Tibial artery (tissue), 4 donors: ENCODE measurements at places on chromosomes 12 and 14.

GRCh38 chr14:80456209-80456608 lies 244.9 kb upstream of the DIO2 start:
- no peaks in the 10 kb centered on the region for H3K36me3 ChIP-seq
- H3K27me3 ChIP-seq, result no peaks in the 10 kb centered on the region
- DNase-seq, result no peak
- H3K27ac ChIP-seq, result no peak overlapping the region

- H3K4me3 ChIP-seq, result no peak overlapping the region
- DNase-seq, result no peak
- no peak overlapping the region for H3K27ac ChIP-seq
- H3K27me3 ChIP-seq, result no peaks in the 10 kb centered on the region
- H3K4me1 ChIP-seq, result no peaks in the 10 kb centered on the region
Measured at GRCh38 chr12:59626382-59626781, 30.6 kb downstream of the SLC16A7 start.

DNA sequence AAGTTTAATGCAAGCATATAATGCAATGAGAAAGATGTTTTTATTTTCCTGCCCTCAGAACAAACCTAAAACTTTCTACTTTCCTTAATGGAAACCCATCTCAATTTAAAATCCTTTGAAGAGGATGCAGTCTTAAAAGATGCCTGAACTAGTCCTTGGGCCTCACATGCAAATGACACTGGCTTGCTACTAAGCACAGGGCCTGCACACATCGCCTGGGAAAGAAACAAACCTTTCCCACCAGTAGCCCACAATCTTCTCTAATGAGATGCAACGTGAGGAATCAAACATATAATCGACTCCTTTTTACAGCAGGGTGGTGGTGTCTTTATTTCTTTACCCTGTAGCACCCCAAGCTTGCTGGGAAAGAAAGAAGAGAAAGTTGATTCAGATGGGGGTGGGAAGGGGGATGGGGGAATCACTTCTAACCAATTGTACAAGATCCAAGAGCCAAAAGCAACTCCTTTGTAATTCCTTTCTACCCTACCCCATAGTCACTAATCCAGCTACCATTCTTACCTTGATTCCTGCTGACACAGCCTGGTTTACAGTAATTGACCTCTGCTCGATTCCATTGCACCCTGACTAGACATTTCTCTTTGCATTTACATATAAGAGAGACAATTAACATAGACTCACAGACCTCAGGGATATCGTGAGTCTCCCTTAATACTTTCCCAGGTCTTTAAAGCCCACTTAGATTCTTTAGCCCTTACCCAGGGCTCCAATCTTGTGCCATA lies 69.5 kb upstream of the FERMT2 start:
- H3K4me3 ChIP-seq, result no peak overlapping the region
- no peaks in the 10 kb centered on the region for H3K27me3 ChIP-seq
- DNase-seq, result no peak
- H3K27ac ChIP-seq, result no peak overlapping the region
- H3K36me3 ChIP-seq, result no peaks in the 10 kb centered on the region

GRCh38 chr12:64103825-64104740 lies 118.0 kb downstream of the KICS2 start:
- peaks cover 11% of the 10 kb centered on the region for H3K4me1 ChIP-seq
- no peaks in the 10 kb centered on the region for H3K27me3 ChIP-seq
- DNase-seq, result no peak
- H3K36me3 ChIP-seq, result no peaks in the 10 kb centered on the region
- H3K4me3 ChIP-seq, result no peak overlapping the region

DNA sequence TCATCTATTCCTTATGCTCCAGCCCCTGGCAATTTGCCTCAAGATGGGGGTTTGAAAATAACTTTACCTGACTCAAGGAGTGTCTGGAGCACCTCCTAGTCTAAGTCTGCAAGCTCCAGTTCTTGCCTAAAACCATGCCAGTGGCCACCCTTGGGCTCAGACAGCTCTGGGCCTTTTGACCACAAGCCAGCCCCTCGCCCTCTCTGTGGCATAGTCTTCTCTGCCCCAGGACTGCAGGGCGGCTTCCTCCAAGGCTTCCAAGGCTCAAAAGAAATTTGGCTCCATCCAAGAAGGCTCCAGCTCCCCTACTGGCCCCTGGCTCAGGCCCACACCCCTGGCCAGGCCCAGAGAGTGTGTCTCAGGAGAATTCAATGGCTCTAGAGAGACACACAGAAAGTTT lies 14.8 kb downstream of the ACVRL1 start:
- no peaks in the 10 kb centered on the region for H3K27me3 ChIP-seq

- no peak for DNase-seq
- no peaks in the 10 kb centered on the region for H3K27me3 ChIP-seq
Measured at GRCh38 chr14:35688126-35688826, 120.8 kb downstream of the RALGAPA1 start.

DNA sequence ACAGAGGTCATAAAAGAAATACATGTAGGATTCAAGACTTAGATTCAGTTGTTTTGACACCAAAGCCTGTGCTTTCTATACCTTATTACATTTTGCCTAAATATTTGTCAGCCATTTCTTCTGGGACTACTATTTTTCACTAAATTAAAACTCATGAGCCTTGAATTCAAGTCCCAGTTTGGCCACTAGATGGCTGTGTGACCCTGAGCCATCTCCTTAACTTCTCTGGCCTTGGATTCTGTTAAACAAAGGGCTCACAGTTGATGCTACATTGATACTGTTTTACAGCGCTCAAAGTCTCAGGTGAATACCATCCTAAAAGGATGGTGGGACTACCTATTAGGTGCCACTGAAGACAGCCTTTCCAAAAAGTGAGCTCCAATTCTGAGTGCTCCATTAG lies 39.6 kb upstream of the CCDC198 start:
- H3K27ac ChIP-seq, result no peak overlapping the region
- no peaks in the 10 kb centered on the region for H3K4me1 ChIP-seq
- no peaks in the 10 kb centered on the region for H3K27me3 ChIP-seq
- H3K4me3 ChIP-seq, result no peak overlapping the region
- H3K36me3 ChIP-seq, result no peaks in the 10 kb centered on the region

DNA sequence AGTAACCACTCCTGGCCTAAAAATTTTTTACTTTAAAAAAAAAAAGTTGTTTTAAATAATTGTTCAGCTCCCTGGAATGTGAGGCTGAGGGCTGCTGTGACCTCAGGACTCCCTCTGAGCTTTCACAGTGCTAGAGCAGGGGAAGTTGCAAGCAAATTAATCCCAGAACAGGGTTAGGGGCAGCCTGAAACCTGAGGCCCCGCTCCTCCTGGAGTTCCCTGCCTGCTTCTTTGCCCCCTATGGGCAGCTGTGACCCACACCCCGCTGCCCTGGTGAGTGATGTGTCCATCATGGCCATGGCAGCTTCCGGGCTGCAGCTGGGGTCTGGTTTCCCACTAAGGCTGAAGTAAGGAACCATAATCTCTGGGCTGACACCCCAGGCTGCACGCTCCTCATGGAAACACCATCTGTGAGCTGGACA lies 9.5 kb downstream of the RITA1 start:
- no peaks in the 10 kb centered on the region for H3K27me3 ChIP-seq
- peaks cover 7% of the 10 kb centered on the region for H3K36me3 ChIP-seq
- H3K4me3 ChIP-seq, result no peak overlapping the region
- H3K4me1 ChIP-seq, result peaks cover 31% of the 10 kb centered on the region
- peak overlapping the region; percentile 67 for H3K27ac ChIP-seq

- H3K4me3 ChIP-seq, result no peak overlapping the region
Measured at GRCh38 chr14:68506021-68506644, 286.7 kb downstream of the ZFP36L1 start.

- no peak overlapping the region for H3K27ac ChIP-seq
- H3K4me3 ChIP-seq, result no peak overlapping the region
- no peak for DNase-seq
- no peaks in the 10 kb centered on the region for H3K27me3 ChIP-seq
- H3K4me1 ChIP-seq, result no peaks in the 10 kb centered on the region
Measured at GRCh38 chr12:15038137-15038536, 65.3 kb downstream of the PDE6H start.

DNA sequence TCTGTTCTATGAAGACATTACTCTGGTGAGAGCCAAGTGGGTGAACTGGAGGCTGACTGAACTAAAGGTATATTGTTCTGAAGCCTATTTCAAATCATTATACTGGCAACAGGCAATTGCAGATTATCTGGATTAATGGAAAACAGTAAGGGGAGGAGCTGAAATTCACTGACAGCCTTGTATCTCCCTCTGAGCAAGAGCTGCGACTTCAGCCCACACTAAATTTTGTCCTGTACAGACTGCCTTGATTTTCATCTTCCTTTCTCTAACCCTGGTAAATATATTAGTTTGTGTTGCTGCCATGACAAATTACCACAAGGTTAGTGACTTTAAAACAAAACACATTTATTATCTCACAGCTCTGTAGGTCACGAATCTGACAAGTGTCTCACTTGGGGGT lies 231.1 kb downstream of the SLC2A13 start:
- H3K4me1 ChIP-seq, result no peaks in the 10 kb centered on the region
- no peak overlapping the region for H3K27ac ChIP-seq
- H3K4me3 ChIP-seq, result no peak overlapping the region
- H3K36me3 ChIP-seq, result no peaks in the 10 kb centered on the region
- no peaks in the 10 kb centered on the region for H3K27me3 ChIP-seq
- DNase-seq, result no peak

GRCh38 chr14:22532345-22533056 lies 56.5 kb downstream of the DAD1 start:
- no peak for DNase-seq
- H3K27ac ChIP-seq, result peak overlapping the region; percentile 44
- H3K36me3 ChIP-seq, result no peaks in the 10 kb centered on the region
- no peaks in the 10 kb centered on the region for H3K4me1 ChIP-seq
- no peak overlapping the region for H3K4me3 ChIP-seq

DNA sequence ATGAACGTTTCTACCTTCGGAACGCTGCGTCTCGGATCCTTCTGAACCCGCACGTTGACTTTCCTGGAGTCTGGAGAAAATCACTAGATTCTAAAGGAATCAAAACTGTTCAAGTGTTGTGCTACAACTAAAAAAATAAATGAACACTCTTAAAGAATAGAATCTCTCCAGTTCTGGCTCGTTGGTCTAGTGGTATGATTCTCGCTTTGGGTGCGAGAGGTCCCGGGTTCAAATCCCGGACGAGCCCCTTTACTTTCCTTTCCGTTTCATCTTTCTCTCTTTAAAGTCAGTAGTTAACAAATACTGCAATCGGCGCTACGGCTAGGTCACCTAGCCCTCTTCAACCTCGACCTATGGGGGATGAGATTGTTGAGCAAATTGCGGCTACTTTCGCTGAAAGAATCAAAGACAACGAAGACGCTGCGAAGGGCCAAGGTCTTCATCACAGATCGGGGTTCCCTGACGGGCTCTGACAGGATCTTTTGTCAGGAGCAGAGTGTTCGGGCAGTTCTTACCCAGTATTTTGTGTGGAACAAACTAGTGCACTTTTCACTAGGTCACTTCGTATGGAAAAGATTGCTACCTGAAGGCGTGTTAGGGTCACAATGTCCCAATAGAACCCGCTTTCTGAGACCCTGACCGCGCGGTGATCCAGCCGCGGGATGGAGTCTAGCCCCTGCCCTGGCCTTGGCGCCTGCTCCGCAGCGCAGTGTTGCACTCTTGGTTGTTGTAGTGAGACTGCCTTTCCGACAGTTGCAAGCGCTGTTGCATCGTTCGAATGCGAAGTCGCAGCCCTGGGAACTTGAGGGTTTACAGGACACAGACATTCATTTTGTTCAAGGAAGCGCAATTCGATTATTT lies 8.4 kb downstream of the OR6S1 start:
- peak; percentile 36 for DNase-seq
- H3K27me3 ChIP-seq, result no peaks in the 10 kb centered on the region
- H3K27ac ChIP-seq, result no peak overlapping the region
- H3K36me3 ChIP-seq, result no peaks in the 10 kb centered on the region

- H3K4me1 ChIP-seq, result no peaks in the 10 kb centered on the region
- H3K27me3 ChIP-seq, result no peaks in the 10 kb centered on the region
- H3K4me3 ChIP-seq, result no peak overlapping the region
- DNase-seq, result no peak
Measured at GRCh38 chr12:64059685-64060084, 162.4 kb downstream of the KICS2 start.

- no peak overlapping the region for H3K4me3 ChIP-seq
- H3K27me3 ChIP-seq, result no peaks in the 10 kb centered on the region
- no peak overlapping the region for H3K27ac ChIP-seq
- no peak for DNase-seq
Measured at GRCh38 chr12:56836317-56836716, 73.2 kb downstream of the HSD17B6 start.

DNA sequence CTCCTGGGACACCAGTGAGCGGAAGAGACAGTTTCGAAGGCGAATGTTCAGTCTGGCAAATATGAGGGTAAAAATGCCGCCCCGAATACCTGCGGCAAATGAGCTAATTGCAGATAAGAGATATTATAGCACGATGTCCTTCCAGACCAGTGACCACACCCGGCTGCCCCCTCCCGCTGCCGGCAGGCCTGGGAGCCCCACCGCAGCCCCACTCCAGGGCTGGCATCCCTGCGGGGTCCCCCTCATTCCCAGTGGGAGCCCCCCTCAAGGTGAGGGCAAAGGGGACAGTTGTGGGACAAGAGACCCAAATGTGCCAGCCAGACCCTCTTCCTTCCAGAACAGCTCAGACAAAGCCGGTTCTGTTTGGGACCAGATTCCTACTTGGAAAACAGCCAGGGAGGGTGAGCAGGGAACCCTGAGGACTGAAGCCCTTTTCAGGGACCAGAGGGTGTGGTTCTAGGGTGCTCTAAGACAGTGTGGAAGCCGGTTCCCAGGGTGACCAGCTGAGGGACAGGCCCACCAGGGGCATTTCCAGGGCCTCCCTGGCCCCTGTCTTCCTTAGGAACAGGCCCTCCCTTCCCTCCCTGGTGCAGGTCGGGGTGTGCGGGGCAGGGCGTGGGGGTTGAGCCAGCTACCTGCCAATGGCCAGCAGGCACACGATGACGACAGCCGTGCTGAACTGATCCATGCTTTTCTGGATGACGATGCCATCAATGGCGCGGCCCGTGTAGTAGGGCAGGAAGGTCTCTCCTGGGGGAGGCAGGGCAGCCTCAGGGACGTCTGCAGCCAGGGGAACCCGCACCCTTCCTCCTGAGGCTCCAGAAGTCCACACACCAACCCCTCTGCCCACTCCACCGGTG lies 16.2 kb downstream of the ABCB9 start:
- H3K4me1 ChIP-seq, result peaks cover 18% of the 10 kb centered on the region
- H3K27me3 ChIP-seq, result no peaks in the 10 kb centered on the region
- no peak for DNase-seq
- H3K4me3 ChIP-seq, result no peak overlapping the region
- H3K27ac ChIP-seq, result no peak overlapping the region

DNA sequence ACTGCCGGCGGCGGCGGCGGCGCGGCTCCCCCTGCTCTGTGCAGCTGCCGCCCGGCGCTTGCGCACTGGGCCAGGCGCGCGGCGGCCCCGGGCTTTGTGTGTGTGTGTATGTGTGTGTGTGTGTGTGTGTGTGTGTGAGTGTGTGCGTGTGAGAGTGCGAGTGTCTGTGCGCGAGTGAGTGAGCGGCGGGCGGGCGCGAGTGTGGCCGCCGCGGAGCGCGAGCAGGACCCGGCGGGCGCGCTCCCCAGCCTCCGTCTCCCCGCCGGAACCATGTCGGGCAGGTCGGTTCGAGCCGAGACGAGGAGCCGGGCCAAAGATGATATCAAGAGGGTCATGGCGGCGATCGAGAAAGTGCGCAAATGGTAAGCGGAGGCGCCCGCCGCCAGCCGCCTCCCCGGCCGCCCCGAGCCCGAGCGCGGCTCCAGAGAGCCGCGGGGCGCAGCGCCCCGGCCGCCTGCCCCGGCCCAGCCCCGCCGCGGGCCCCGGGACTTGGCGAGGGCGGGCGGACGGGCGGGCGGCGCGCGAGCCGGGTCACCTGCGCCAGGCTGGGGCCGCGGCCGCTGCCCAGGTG lies at the start of gene BCL7A:
BCL7A (plus strand) TSS at position 63 of the 571 bp plus-strand sequence; CDS start at position 271, 208 bp downstream.
- H3K27me3 ChIP-seq, result no peaks in the 10 kb centered on the region
- peak within 1 kb of the TSS; percentile 70 for H3K4me3 ChIP-seq
- no peaks in the 10 kb centered on the region for H3K36me3 ChIP-seq
- peak within 1 kb of the TSS; percentile 90 for H3K27ac ChIP-seq
- DNase-seq, result peak; percentile 56

GRCh38 chr14:61262082-61262481 lies 19.1 kb downstream of the TMEM30B start:
- peaks cover 7% of the 10 kb centered on the region for H3K4me1 ChIP-seq
- H3K27ac ChIP-seq, result peak overlapping the region; percentile 36
- H3K27me3 ChIP-seq, result no peaks in the 10 kb centered on the region
- H3K4me3 ChIP-seq, result no peak overlapping the region
- no peaks in the 10 kb centered on the region for H3K36me3 ChIP-seq
